NCI-H1930 (cell line): ENCODE measurements at places on chromosomes 2 and 18.
A peak's percentile ranks its signal among the peaks of the same experiment; 100 is the strongest.

- no peak for DNase-seq
Measured at GRCh38 chr2:60416221-60417008, 137.0 kb downstream of the BCL11A start.

DNA sequence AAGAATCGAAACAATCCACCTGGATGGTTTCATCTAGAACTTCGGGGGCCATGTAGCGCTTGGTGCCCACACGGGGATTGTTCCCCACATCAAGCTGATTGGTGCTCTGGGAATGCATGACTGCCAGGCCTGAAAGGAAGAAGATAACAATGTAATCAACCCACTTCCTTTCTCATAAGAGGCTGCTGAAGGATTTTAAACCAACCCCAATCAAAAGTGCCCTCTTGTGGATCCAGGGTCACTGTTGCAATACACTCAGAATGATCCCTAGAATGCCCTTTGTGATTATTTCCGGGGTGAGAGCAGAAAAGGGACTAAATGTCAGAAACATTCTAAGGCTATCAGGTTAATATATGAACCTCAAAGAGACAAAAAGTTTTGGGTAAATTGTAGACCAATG, 115.2 kb downstream of the ACVR1 start:
- DNase-seq, result no peak

- DNase-seq, result no peak
Measured at GRCh38 chr2:111702804-111703196, 181.2 kb downstream of the ANAPC1 start.

GRCh38 chr18:32299484-32299883, 109.6 kb downstream of the MEP1B start:
- DNase-seq, result no peak

DNA sequence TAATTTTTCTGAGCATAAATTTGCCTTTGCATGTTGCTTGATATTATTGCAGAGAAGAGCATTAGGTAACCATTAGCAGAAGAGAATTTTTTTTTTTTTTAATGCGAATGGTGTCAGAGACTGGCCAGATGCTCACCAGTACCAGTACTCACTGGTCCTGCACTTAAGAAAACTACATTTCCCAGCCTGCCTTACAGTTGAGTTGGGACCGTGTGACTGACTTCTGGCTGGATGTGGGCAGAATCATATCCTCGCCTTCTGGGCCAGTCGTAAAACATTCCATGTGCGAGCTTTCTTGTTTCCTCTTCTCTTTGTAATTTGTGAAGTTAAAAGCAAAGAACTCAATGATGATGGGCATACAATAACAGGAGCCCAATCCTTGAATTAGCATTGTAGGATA, 132.4 kb downstream of the LRRC30 start:
- DNase-seq, result no peak

- no peak for DNase-seq
Measured at GRCh38 chr2:238888781-238889180, 40.9 kb downstream of the TWIST2 start.

DNA sequence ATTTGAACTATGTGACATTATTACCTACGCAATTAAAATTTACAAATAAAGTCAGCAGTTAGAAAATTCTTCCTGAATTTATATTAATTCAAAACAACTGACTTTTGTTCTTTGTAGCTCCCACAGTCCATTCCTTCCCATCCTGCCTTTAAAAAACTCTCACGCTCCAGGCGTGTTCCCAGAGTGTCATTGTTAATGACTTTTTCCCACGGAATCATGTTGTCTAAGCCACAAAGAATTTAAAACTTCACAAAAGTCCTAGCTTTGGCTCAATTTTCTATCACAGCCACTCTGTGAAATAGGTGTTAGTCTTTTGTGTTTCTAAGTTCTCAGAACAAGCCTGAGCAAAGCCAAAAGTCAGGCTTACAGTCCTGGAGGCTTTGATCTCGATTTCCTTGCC, 26.5 kb downstream of the SLC1A4 start:
- no peak for DNase-seq

DNA sequence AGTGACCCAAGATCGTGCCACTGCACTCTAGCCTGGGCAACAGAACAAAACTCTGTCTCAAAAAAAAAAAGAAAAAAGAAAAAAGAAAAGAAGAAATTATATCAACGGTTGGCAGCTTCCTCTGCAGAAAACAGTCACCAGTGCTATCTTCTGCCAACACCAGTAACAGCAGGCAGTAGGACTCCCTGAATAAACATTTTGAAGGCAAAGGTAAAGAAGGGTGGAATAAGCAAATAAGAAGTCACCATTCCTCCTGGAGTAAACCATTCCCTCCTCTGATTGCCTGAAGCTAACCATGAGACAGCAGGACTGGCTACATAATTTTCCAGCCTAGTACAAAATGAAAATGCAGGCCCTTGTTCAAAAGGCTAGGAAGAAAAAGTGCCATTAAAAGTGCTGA, 9.0 kb upstream of the RNF103 start:
- DNase-seq, result no peak

DNA sequence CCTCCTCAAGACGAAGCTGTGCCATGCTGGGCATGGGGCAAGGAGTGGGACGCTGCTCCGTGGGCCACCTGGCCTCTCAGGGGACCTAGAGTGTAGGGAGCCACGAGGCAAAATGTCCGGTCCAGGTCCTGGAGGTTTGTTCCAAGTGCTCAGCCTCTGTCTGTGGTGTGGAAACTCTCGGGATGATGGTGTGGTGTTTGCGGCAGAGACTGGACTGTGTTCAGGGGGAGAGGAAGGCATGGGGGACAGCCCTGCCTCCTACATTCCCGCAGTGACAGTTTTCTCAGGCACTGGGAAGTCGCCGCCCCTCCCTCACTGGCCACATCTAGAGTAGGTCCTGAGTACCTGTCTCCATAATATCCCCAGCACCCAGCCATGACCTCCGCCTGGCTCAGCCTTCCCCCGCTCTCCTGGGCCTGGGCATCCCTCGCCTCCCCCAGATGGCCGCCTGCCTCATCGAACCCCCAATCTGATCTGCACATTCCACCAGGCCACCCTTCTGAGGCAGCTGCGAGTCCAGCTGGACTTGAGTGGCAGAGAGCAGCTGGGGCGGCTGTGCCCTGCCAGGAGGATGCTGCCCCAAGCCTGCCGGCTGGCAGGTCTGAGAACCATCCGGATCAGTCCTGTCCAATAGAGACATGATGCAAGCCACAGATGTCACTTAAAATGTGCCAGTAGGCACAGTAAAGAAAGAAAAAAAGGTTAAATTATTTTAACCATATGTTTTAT, 6.2 kb downstream of the KCNIP3 start:
- no peak for DNase-seq

DNA sequence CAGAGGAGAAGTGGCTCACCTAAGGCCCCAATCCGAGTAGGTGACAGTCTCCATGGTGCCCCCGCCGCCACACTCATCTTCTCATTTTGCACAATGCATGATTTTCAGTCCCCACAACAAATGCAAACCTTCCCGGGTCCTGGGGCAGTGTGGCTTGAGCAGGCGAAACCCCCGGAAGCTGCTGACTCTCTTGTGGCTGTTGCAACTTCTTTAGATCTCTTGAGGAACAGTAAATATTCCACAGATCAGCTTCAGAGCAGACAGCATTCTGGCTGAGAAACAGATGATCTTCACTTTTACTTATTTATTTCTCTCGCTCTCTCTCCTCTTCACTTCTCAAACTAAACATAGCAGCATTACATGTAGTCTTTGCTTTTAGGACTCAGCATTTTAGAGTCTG, 51.9 kb downstream of the ASAP2 start:
- DNase-seq, result no peak

DNA sequence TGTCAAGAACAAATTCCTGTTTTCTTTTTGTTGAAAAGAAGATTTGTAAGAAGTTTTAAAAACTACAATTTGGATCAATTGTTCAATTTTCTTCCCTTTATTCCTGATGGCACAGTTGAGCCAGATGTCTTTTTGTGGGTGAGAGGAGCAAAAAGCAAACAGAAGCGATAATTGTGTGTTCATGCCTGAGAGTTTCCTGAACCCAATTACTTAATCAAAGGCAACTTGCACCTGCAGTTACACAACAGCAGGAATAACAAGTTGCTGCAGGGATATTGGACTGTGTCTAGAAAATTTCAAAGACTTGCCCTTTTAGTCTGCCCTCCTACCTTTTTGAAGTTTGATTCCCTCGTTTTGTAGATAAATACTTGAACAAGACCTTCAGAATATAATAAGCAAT, 383.6 kb downstream of the DSEL start:
- DNase-seq, result peak; percentile 85

DNA sequence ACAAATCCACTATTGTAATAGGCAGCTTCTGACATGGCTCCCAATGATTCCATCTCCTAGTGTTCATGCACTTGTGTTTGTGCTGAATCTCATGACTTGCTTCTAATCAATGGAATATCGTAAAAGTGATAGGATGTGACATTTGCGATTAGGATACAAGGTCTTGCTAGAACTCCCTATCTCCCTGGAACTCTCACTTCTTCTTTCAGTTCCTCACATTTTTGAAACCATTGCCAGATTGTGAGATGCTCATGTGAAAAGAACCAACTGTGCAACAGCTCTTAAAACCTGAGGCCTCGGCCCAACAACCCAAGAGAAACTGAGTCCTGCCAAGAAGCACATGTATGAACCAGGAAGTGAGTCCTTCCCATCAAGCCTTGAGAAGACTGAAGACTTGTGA, 226.9 kb upstream of the DTNA start:
- DNase-seq, result no peak

DNA sequence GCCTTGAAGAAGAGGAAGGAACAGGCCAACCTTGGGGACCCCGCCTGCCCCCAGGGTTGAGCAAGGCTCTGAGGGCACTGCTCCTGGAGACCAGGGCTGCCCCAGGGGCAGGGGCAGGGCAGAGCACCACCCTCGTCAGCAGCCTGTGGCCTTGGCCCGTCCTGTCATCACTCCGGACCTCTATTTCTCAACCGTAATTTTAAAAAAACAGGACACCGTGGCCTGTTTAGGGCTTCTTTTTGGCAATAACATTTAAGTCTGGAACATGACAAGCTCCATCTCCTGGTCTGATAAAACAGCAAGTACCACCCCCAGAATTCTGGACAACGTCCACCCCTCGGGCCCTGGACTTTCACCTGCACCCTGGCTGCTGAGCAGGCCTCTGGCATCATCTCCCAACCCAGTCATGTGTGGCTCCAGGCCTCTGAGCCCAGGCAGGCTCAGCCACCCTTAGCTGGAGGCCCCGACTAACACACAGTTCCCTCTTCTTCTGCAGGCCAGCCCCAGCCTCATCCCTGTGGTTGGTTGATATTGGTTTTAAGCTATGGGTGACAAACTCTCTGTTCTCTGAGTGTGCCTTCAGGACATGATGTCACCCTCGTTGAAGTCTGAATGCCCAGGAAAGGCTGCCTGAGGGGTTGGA, 22.6 kb upstream of the ID2 start:
- DNase-seq, result no peak
